ENCODE measurements at places on chromosomes 3 and 15.

DNA sequence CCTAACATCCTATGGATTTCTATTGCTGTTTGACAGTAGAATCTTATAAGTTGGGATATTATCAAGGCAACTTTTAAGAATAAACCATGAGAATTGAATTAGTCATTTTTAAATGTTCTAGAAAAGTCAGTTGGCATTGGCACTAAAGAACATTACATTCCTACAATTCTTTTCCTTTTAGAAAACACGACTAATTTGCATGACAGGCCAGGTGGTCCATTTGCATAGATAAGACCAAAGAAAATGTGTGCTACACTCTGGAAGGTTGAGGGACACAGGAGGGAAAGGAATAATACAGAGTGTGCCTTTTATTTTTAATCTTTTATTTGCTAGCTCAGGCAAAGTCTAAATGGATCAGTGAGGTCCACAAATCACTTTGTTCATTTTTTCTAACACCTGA is 962.3 kb downstream of the EPHA3 start:
- peak; percentile 60 for DNase-seq

- DNase-seq = no peak
Measured at GRCh38 chr3:30356866-30357753, 249.3 kb upstream of the TGFBR2 start.

DNA sequence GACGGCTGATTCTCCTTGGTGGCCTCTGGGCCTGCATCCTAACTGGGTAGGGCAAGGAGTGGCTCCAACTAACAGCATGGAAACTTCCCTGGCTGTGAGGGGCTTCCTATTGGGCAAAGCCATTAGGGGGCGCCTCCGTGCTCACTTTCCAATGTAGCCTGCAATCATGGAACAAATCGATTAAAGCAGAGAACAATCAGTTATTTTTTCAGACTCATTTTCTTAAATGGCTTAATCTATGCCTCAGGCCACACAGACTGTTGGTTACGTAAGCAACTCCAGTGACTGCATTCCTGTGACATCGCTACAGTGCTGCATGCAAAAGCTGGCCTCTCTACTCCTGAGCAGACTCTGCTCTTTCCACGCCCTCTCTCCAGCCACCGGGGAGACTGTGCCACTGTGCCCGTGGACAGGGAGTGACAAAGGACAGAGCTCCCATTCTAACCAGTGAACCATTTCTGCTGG is 278.9 kb downstream of the KLF13 start:
- peak; percentile 26 for DNase-seq

DNA sequence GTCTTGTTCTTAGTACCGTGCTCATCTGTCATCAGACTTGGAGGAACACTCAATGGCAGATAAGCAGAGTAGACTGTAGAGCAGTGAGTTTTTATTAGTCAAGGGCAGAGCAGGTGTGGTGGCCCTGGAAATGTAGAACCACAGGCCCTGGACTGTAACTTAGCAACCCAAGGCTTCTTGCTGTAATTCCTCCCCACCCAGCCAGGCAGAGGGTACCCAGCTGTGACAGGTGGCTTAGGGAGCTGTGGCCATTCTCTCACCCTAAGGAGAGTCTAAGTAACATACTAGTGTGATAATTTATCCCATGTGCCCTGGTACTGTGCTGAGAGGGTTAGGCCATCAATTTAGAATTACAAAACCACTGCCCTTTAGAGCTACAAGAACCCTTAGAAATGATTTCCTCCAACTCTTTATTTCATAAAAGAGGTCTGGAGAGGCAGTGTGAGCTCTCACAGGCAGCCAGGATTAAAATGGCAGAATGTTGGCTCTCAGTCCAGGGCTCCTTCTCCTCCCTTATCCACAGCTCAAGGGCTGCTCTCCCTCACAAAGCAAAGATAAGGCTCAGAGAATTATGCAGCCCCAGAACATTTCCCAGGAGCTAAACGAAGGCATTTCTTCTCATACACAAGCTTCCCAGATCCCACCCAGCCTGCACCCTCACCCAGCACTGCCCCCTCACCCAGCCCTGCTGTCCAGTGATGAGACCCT is 3.0 kb downstream of the POMGNT2 start:
- DNase-seq = peak; percentile 57

DNA sequence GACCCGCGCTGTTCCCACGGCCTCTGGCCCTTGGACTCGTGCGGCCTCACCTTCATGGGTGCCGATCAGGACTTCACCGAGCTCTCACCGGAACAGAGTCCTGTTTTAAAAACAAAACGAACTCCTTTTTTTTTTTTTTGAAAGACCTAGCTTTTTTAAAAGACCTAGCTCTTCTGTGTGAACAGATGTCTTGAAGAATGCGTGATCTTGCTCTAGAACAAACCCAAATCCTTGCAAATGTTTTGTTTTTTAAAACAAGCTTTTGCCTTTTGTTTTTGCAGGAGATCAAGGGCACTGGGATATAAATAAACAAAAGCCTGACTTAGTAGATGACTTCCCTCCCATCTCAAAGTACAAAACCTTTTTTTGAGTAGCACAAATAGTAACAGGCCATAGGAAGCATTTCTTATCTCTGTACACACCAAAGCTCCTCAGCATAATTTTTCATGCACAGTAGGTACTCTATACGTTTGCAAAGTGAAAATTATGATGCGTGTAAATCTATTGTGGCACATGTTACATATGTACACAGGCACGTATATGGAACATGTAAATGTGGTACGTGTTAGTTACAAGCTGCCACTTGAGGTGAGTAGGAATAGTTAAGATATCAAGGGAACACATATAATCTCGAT is 1.1 kb upstream of the MSL2 start:
- DNase-seq = peak; percentile 61

- no peak for DNase-seq
Measured at GRCh38 chr3:194032828-194033435, 103.0 kb upstream of the HES1 start.

DNA sequence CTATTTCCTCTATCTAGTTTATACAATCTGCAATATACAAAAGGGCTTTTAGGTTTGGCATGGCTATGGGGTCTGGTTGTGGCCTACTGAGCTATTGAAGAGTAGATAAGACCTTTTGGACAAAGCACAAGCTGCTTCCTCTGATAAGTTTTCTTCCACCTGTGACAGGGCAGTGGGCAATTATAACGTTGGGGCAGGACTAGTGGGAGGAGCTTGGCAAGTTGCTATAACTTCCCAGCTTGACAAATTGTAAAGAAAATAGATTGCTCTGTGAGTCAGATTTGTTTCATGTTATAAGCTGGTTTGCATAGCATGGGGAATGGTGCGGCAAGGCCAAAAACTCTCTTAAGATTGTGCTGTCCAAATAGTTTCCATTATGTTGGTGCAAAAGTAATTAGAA is 64.9 kb downstream of the SLC7A14 start:
- no peak for DNase-seq

DNA sequence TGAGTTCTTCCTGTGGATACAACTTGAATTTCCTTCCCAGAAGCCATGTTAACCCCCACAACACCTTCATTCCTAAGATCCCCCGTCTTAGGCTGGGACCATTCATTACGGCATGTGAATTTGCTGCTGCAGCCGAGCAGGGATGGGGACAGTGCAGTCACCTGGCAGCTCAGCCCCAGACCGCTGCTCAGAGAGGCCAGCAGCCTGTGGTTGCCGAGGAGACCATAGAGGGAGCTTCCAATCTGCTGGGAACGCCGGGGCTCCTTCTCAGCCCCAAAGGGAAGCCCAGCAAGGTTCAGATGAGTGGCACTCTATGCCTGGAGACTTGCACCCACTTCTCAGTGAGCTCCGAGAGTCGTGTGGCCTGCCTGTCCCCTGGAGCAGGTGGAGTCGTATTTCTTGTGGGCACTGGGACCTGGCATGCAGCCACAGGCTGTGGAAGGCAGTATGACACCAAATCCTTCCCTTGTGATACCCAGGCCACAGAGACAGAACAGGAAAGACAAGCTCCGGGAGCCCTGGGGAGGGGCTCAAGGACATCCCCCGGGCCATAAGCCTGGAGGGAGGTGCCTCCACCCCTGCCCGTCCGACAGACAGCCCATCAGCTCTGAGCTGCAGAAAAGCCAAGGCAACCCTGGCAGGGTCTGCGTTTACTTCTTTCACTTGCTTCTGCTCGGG is 167.3 kb downstream of the FAM43A start:
- no peak for DNase-seq

DNA sequence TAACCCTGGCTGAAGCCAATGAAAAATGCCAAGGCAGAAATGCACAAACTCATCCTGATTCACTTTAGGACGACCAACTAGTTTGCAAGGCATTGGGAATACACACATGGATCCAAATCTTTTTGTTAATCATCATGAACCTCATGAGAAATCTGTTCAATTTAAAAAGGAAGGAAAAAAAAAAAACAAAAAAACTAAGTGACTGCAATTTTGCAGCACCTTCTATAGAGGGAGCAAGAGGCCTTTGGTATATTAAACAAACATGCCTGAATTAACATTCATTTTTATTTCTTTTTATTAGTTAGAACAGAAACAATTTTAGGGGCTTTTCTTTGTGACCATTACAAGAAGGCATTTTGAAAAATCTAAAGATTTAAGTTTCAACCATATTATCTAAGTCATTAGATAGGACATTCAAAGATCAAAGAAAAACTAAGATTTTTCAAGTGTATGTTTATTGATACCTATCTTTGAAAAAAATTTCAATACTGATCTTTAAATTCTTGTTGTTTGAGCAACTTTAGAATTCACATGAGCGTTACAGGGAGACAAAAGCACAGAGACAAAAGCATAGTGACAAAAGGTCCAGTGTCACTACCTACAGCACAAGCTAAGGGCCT is 182.4 kb downstream of the CBLB start:
- DNase-seq = peak; percentile 28

- DNase-seq = peak; percentile 51
Measured at GRCh38 chr3:73435055-73435454, 189.7 kb downstream of the PDZRN3 start.

DNA sequence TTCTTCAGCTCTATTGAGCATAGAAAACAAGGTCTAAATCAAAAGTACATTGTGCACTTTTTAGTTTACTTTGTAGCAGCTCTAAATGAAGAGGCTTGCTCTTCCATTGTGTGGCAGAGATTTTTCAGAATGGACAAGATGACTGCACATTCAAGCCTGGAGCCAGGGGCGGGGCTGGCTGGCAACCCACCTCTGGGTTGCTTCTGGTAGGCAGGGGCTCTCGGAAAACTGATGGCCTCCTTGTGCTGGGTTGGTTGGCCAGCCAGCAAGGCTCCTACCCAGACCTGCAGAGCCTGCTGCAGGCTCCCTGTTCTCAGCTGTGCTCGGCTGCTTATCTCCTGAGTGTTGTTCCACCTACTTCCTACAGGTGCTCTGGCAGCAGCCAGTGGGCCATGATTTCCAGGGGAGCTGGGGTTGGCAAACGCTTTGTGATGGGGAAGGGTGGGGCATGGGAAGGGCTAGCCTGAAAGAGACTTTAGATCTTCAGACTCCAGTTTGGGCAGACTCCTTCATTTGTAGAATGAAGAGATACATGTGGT is 8.8 kb downstream of the BSN start:
- no peak for DNase-seq

- peak; percentile 85 for DNase-seq
Measured at GRCh38 chr3:129490273-129490675, 38.2 kb upstream of the RHO start.

- DNase-seq = no peak
Measured at GRCh38 chr3:53726643-53727042, 119.6 kb downstream of the CHDH start.

GRCh38 chr3:7574435-7574834 is 713.5 kb downstream of the GRM7 start:
- DNase-seq = no peak

- peak; percentile 57 for DNase-seq
Measured at GRCh38 chr3:61807865-61808276, 246.5 kb downstream of the PTPRG start.

- DNase-seq = no peak
Measured at GRCh38 chr3:167736264-167736787, 805 bp downstream of the SERPINI1 start.

DNA sequence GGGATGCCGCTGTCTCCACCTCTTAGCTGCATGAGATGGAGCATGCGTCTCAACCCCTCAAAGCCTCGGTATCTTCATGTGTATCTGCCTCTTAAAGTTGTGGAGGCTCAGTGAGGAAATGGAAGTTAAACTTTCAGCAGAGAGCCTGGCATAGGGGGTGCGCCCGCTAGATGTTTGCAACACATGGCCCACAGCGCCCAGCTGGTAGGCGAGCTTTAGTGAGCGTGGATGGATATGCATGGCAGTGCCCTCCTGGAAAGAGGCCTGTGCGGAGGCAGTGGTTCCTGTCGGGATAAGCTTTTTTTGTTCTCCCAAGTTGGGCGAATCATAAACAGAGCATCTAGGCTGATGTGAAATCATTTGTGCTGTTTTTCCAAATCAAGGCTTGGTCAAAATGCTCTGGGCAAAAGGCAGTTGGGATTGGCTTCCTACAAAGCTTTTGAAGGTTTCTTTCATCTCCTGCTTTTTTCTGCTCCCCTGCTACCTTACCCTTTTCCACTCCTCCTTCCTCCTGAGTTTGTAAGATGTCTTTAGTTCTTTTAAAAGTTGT is 272.4 kb upstream of the TPM1 start:
- DNase-seq = no peak

DNA sequence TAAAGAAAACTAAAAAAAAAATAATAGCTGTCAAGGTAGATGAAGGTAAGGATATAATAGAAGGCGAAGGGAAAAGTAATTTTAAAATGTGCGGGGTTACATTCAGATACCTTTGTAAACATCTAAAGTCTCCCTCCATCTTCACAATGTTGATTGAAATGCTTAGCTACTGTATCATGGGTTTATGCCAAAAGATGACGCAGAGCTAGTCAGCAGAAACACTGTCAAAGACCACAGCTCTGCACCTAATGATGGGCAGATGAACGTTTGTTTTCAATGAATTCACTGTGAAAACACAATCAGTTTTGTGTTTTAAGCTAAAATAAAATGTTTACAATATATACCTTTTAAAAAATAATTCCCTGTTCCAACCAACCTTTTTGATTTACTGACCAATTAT is 61.2 kb downstream of the RFTN1 start:
- no peak for DNase-seq

- DNase-seq = no peak
Measured at GRCh38 chr15:40190591-40190990, 29.7 kb downstream of the BUB1B start.

DNA sequence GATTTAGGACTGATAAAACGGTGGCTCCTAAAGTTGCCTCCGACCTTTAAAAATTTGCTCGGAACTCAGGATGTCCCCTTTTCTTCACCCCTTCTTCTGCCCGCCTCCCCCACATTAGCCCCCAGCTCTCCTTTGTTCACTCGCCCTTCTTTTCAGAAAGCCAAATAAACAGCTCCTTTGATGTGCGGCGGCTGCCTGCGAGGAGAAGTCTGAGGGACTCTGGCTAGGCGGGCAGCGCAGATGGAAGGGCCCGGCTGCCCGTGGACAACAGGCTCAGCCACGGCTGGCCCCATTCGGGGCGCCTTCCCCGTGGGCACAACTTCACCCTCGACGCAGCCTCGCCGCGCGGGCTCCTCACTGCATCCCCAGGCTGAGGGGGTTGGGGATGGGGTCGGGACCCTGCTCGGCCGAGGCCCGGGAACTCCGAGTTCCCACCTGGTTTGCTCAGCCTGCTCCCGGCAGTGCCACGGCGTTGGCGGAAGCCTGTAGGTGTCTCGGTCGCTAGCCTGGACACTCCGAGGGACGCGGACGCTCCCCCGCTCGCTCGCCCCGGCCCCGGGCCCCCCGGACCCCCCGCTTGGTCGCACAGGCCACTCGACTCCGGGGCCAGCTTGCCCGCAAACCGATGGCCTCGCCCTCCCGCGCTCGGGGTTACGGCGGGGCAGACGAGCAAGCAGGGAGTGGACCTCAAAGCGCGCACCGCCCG is 897 bp upstream of the TLE3 start:
- DNase-seq = peak; percentile 73

Data from NCI-H526 (cell line).